ENCODE measurements at places on chromosomes 1 and 21.

- no peak for DNase-seq
These were observed 1.4 kb upstream of the UBXN10 start for GRCh38 chr1:20184481-20184900.

GRCh38 chr1:88943241-88943640 is 49.2 kb downstream of the KYAT3 start:
- DNase-seq: no peak

GRCh38 chr1:220339581-220339980 is 67.3 kb upstream of the RAB3GAP2 start:
- DNase-seq: no peak

GRCh38 chr1:50350868-50351267 is 72.4 kb downstream of the DMRTA2 start:
- DNase-seq: no peak

- no peak for DNase-seq
These were observed 1.3 kb downstream of the FOXE3 start for GRCh38 chr1:47417170-47418044.

DNA sequence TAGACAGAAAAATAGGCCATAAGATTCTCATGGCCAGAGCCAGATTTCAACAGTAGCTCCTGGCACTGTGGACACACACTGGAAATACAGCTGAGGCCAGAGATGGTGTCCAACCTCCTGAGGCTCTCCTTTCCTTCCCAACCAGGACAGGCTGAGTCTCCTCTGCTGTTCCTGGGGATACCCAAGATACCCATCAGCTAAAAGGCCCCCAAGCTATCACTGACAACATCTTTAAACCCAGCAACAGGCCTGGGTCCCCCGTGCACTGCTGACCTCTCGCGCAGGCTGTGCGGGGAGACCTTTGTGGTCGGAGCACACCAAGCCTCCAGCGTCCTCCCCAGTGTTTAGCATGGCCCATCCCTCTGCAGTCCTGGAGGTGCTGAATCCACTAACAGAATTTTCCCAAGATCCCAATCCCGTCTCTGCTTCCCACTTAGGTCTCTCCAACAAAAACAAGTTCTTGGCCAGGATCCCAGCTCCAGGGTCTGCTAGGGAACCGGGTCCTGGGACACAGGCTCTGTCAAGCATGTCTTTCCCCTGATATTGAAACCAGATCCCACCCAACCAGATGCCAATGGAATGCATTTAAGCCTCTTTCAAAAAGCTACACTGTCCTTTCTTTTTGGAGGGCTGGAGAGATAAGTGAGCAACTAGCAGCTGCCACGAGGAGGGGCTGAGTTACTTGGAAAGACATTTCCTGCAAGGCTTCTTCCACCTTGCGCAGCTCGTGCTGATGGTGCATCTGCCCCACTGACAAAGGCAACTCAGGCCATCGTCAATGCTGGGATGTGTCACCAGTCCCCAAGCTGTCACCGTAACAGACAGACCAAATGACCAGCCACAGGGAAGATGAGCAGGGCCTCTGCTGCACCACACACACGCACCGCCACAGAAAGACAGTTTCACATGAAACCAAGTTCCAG is 73.2 kb downstream of the BCAR3 start:
- DNase-seq: no peak

- no peak for DNase-seq
These were observed 18.4 kb downstream of the SLC25A33 start for GRCh38 chr1:9557624-9558023.

- DNase-seq: no peak
These were observed 7.0 kb upstream of the GBP6 start for GRCh38 chr1:89356658-89357400.

DNA sequence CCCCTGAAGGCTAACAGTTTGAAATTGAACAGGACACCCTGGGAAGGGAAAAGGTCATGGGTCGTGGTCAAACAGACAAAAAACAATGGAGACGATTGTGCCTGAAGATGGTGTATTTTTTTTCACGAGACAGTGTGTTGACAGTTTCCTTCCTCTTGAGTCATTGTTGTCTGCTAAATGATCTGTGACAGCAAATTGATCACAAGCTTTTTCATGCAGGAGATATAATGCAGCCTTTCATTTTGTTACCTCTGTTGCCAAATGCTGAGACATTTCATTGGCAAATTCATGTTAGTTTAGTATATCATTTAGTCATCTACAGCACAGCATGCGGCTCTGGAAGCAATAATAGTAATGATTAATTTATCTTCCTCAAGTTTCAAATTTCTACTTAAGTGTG is 27.7 kb downstream of the UBE2U start:
- DNase-seq: no peak

DNA sequence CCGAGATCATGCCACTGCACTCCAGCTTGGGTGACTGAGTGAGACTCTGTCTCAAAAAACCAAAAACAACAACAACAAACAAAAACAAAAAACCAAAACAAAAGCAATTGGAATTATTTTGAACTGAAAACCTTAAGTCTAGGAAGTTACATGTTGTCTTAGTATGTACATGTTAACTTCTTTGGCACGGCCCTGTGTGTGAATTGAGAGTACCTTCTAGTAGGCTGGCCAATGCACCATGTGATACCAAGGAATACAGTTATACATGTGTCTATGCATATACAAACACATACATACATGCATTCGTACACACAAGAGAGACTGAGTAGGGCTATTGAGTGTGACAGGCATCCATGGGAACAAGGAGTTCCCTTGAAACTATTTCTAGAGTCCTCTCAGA is 18.6 kb downstream of the TPTE start:
- no peak for DNase-seq

DNA sequence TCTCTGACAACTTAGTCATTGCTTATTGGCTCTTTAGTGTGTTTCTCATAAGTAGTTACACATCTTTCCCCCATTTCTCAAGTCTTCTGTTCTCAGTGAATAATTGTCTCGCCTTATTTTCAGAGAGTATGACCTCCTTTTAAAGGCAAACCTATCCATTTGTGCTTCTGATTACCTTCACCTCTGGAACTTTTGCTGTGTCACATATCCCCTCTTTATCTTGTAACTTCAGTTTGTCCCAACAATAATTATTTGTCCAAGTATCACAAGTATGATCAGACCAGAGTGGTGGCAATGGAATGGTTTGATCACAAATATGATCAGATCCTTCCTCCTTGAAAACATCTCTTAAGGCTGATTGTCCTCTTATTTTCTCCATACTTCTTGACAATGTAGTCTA is 5.3 kb upstream of the MRPS21 start:
- DNase-seq: no peak

GRCh38 chr1:28718586-28719331 is 18.0 kb upstream of the YTHDF2 start:
- no peak for DNase-seq

DNA sequence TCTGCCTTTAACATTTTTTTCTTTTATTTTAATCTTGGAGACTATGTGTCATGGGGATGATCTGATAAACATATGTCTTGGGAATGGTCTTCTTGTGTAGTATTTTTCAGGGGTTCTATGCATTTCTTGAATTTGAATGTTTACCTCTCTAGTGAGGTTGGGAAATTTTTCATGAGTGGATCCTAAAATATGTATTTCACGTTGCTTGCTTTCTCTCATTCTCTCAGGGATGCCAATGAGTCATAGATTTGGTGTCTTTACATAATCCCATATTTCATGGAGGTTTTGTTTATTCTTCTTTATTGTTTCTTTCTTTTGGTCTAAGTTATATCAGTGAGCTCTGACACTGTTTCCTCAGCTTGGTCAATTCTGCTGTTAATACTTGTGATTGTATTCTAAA is 1237.2 kb downstream of the PLA2G4A start:
- no peak for DNase-seq

GRCh38 chr1:116163533-116163932 is 52.3 kb downstream of the MAB21L3 start:
- no peak for DNase-seq

- peak; percentile 89 for DNase-seq
These were observed 9.4 kb downstream of the ETV3L start for GRCh38 chr1:157090196-157090647.

Data from right forelimb (tissue), 1 donor.